ENCODE measurements at places on chromosomes 6 and 20. TPM values are rescaled to one million over a fixed set of nuclear protein-coding genes. Genes with fewer than 3 reads are reported as not detected.

DNA sequence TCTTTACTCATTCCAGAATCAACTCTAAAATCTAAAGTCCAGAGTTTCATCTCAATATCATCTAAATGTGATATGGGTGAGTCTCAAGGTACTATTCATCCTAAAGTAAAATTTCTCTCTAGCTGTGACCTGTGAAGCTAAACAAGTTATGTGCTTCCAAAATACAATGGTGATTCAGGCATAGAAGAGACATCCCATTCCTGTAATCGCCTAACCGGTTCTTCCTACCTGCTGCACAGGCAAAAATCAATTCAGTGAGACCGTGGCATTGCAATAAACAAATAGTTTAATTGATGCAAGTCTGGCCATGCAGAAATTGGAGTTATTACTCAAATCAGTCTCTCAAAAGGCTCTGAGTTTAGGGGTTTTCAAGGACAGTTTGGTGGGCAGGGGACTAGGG, 232.8 kb downstream of the UBE3D start:
- no peaks in the 10 kb centered on the region for H3K36me3 ChIP-seq
- H3K27me3 ChIP-seq = no peaks in the 10 kb centered on the region
- no peak for DNase-seq
- H3K4me1 ChIP-seq = no peaks in the 10 kb centered on the region
- no peak overlapping the region for H3K4me3 ChIP-seq

DNA sequence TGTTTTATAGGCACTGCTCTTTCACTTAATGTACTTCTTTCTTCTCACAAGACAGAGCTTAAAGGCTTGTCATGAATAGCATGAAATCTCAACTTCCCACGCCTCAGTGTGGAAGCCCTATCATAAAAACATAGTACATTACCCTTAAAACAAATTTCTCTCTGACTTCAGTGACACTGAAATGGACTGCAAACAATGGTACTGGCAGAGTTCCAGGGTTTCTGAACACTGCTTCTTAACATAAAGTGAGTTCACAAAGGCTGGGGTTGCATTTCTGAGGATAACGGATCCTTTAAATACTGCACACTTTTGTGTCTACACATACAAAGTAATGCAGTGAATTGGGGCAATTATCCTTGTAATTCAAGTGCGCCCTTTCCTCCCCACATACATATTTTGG, 32.3 kb upstream of the PLEKHG1 start:
- H3K27ac ChIP-seq = no peak overlapping the region
- no peak for DNase-seq
- H3K27me3 ChIP-seq = no peaks in the 10 kb centered on the region
- no peaks in the 10 kb centered on the region for H3K36me3 ChIP-seq

- no peak for DNase-seq
- H3K4me3 ChIP-seq = no peak overlapping the region
- no peak overlapping the region for H3K27ac ChIP-seq
- no peaks in the 10 kb centered on the region for H3K27me3 ChIP-seq
These were observed 116.6 kb upstream of the RNF24 start for GRCh38 chr20:4131911-4132310.

DNA sequence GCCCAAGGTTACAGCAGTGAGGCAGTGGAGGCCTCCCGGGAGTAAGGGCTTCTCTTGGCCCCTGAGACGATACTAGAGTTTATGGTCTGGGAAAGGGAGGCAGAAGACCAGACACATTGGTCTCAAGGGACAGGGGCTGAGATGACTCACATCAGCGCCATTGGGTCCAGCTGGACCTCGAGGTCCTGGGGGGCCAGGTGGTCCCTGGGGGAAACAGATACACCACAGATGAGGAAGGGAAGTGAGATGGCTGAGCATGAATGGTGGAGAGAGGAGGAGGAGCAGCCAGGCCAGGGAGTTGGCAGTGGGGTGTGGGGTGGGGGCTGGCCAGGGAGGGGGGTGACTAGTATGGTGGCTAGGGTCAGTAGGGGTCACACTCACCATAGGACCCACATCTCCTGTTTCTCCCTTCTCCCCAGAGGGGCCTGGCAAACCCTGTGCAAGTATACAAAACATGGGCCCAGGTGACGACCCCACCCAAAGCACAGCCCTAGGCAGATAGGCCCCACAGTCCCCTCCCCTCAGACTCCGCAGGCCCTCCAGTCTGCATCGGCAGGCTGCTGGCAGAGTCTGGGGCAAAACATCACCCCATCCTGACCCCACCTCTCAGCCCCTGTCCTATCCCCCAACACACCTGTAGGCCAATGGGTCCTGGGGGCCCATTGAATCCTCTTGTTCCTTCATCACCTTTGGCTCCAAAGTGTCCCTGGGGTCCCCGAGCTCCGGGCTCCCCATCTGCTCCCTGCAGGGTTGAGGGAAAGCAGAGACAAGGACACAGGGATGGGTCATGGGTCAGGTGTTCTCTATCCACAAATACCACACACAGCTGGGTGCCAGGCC, 21.9 kb downstream of the COL11A2 start:
- no peaks in the 10 kb centered on the region for H3K36me3 ChIP-seq
- no peak overlapping the region for H3K27ac ChIP-seq
- H3K27me3 ChIP-seq = no peaks in the 10 kb centered on the region
- no peaks in the 10 kb centered on the region for H3K4me1 ChIP-seq

DNA sequence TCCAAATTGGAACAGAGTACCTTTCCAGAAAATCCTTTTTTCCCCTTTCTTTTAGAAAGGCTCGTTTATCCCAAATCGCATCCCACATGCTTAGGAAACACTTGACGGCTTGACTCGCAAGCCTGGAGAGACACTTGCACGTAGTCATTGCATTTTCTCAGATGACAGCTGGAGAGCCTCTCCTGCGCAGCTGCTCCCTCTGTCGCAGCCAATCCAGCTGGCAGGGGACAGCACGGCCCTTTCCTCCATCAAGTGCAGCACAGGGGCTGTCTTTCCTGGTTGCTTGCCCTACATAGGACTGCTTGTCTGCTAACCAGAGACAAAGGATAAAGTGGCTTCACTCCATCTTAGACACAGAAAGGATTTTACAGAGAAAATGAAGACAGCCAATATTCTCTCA, 77.6 kb upstream of the RGS17 start:
- H3K4me3 ChIP-seq = no peak overlapping the region
- no peaks in the 10 kb centered on the region for H3K36me3 ChIP-seq
- no peak overlapping the region for H3K27ac ChIP-seq
- no peak for DNase-seq
- H3K4me1 ChIP-seq = no peaks in the 10 kb centered on the region
- no peaks in the 10 kb centered on the region for H3K27me3 ChIP-seq

- H3K4me1 ChIP-seq = no peaks in the 10 kb centered on the region
- no peaks in the 10 kb centered on the region for H3K36me3 ChIP-seq
These were observed 862.6 kb upstream of the MAN1A1 start for GRCh38 chr6:120211955-120212792.

DNA sequence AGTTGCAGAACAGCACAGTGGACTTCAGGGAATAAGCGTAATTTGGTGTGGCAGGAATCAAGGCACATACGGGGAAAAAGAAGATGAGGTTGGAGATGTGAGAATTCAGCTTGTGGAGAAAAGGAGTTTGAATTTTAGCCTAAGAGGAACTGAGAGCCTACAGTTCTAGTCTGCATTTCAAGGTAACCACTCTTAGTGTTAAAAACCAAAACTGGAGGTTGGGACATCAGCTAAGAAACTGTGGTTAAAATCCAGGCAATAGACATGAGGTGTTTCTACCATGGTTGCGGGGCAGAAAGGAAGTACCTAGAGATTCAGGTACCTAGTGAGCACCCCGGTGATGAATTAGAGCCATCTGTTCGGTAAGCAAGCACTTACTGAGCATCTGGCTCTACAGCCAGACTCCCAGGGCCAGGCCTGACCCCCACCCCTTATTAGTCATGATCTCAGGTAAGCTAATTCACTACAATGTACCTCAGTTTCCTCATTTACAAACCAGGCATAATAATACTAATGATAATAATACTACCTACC, 44.4 kb downstream of the FAXC start:
- H3K4me3 ChIP-seq = no peak overlapping the region
- no peak for DNase-seq
- no peaks in the 10 kb centered on the region for H3K27me3 ChIP-seq
- H3K27ac ChIP-seq = no peak overlapping the region
- H3K36me3 ChIP-seq = no peaks in the 10 kb centered on the region

DNA sequence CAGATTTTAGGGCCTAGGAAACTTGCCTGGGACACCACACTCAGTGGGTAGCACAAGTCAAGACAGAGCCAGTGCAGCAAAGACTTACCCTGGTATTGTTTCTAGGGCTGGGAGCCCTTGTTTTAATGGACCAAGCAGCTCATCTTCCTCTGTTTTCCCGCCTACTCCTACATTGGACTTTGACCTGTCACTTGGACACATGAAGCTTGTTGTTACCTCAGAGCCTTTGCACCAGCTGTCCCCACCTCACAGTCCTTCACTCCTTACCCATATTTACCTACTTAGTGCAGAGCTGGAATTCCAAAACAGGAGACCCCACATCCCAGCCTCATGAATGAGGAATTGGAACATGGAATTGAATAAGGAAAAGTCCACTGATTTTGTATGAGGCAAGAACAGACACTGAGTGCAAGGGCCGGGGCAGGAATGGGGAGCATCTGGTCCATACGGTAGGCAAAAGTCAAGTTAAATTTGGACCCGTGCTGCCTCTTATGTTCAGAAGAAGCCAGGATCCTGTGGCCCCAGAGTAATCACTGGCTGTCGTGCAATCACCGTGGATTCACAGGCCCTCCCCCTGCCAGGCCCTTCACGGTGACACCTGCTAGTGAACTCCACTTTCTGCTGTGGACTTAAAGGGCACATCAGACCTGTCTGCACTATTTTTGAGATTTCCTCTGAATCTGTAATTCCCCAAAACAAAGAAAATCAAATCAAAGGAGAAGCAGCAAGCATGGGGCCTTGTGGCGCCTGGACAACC, 236.9 kb upstream of the PMEPA1 start:
- H3K4me3 ChIP-seq = no peak overlapping the region
- H3K4me1 ChIP-seq = no peaks in the 10 kb centered on the region
- H3K27ac ChIP-seq = no peak overlapping the region
- no peak for DNase-seq
- no peaks in the 10 kb centered on the region for H3K36me3 ChIP-seq

- DNase-seq = no peak
- H3K36me3 ChIP-seq = peaks cover 7% of the 10 kb centered on the region
- H3K27ac ChIP-seq = no peak overlapping the region
- peaks cover 45% of the 10 kb centered on the region for H3K4me1 ChIP-seq
- H3K4me3 ChIP-seq = peak overlapping the region; percentile 93
These were observed 887 bp upstream of the NSFL1C start for GRCh38 chr20:1467355-1468116.

- no peak overlapping the region for H3K4me3 ChIP-seq
- no peaks in the 10 kb centered on the region for H3K4me1 ChIP-seq
- H3K27ac ChIP-seq = no peak overlapping the region
- H3K27me3 ChIP-seq = no peaks in the 10 kb centered on the region
- DNase-seq = no peak
These were observed 397.9 kb upstream of the SPTLC3 start for GRCh38 chr20:12610871-12611270.

DNA sequence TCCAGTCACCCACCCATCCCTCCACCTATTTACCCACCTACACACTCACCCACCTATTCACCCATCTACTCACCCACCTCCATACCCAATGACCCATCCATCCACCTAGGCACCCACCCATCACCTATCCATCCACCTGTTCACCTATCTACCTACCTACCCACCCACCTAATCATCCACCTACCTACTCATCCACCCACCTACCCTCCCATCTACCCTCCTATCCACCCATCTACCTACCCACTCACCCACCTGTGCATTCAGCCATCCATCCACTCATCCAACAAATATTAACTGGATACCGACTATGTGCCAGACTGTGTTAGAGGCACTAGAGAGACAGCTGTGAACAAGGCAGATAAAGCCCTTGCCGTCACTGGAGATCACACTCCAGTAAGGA, 40.3 kb downstream of the RSPO4 start:
- no peak for DNase-seq
- no peak overlapping the region for H3K4me3 ChIP-seq

GRCh38 chr6:100176311-100176950, 182.4 kb upstream of the MCHR2 start:
- H3K36me3 ChIP-seq = no peaks in the 10 kb centered on the region
- H3K27ac ChIP-seq = no peak overlapping the region
- no peaks in the 10 kb centered on the region for H3K27me3 ChIP-seq
- H3K4me3 ChIP-seq = no peak overlapping the region

- no peak for DNase-seq
- H3K27me3 ChIP-seq = no peaks in the 10 kb centered on the region
- H3K27ac ChIP-seq = no peak overlapping the region
- no peaks in the 10 kb centered on the region for H3K4me1 ChIP-seq
- H3K4me3 ChIP-seq = no peak overlapping the region
These were observed 10.9 kb upstream of the F13A1 start for GRCh38 chr6:6331393-6331792.

- H3K27ac ChIP-seq = no peak overlapping the region
- H3K4me3 ChIP-seq = no peak overlapping the region
- peaks cover 31% of the 10 kb centered on the region for H3K4me1 ChIP-seq
- no peaks in the 10 kb centered on the region for H3K27me3 ChIP-seq
These were observed 2.5 kb downstream of the HINT3 start for GRCh38 chr6:125959041-125959440.

- no peaks in the 10 kb centered on the region for H3K4me1 ChIP-seq
- DNase-seq = no peak
- no peaks in the 10 kb centered on the region for H3K36me3 ChIP-seq
- H3K4me3 ChIP-seq = no peak overlapping the region
- no peaks in the 10 kb centered on the region for H3K27me3 ChIP-seq
These were observed 12.5 kb upstream of the RANBP9 start for GRCh38 chr6:13724182-13724581.

DNA sequence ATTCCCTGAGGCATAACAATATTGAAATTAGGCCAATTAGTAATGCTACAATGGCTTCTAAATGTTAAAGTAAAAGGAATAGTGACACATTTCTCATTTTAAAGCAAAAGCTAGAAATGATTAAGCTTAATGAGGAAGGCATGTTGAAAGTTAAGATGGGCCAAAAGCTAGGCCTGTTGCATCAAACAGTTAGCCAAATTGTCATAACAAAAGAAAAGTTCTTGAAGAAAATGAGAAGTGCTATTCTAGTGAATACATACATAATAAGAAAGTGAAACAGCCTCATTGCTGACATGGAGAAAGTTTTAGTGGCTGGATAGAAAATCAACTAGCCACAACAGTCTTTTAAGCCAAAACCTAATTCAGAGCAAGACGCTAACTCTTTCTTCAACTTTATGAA, 12.9 kb downstream of the OR2A4 start:
- H3K4me1 ChIP-seq = no peaks in the 10 kb centered on the region
- no peak for DNase-seq
- H3K27me3 ChIP-seq = no peaks in the 10 kb centered on the region
- H3K4me3 ChIP-seq = no peak overlapping the region
- no peak overlapping the region for H3K27ac ChIP-seq
- no peaks in the 10 kb centered on the region for H3K36me3 ChIP-seq

DNA sequence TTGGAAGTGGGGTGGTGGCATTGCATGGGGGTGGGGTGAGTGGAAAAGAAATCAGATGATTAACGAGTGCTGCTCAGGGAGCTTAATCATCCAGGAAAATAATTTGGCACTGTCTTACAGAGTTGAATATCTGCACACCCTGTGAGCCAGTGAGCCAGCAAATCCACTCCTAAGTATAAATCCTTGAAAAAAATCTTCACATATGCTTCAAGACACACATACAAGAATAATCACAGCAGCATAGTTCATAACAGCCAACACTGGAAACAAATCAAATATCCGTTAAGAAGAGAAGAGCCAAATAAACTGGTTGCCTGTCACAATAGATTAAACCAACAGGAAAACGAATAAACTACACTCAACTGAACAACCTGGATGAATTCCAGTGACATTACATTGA, 62.8 kb downstream of the SAMD3 start:
- H3K27me3 ChIP-seq = no peaks in the 10 kb centered on the region
- DNase-seq = no peak
- H3K4me1 ChIP-seq = no peaks in the 10 kb centered on the region
- no peak overlapping the region for H3K4me3 ChIP-seq

The TLDC2 gene
- total RNA-seq = 1.6 TPM

The RBCK1 gene
- 84.0 TPM for total RNA-seq

The ZSCAN16 gene
- 0.81 TPM for total RNA-seq

The FOXC1 gene
- 103 TPM for total RNA-seq

The TINAG gene
- not detected for total RNA-seq

The VWA7 gene
- 0.68 TPM for total RNA-seq

The RBM24 gene
- total RNA-seq = 1.3 TPM
